ENCODE measurements at places on chromosomes 7 and 10.

DNA sequence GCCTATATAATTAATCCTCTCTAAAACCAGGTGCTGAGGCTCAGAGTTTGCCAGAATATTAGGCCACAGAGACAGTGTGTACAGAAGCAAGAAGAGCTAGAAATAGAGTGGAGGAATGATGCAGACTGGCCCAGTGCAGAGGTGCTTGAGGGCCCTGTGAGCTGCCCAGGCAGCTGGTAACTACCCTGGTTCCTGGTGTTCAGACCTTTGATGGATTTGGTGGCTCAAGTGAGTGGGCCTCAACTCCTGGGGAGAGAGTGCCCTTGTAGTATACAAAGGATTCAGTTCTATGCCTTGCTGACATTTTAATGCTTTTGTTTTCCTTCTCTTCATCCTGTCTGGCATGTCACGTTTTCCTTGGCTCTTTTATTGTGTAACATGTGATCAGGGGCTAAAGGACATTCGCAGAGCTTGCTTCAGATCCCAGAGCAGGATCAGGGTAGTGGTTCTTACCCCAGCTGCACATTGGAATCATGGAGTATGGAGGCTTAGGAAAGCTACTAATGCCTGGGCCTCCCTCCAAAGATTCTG is 20.0 kb downstream of the LRRC4 start:
- no peak for DNase-seq

DNA sequence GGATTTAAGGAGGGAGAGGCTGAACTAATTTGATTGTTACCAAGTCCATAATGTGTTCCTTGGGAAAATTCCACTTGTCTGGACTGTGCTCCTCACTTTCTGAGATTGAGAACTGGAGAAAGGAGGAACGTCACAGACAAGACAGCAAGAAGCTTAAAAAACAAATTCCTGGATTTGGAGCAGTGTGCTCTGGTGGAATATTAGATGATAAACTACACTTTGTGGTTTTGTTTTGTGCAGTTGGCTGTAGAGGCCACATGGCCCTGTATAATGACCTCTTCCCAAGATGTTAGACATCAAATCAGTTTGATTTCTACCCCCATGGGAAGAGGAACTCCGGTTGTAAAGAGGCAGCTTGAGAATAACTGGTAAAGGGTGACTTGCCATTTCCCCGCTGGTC is 421.3 kb upstream of the GALNT17 start:
- DNase-seq: no peak

DNA sequence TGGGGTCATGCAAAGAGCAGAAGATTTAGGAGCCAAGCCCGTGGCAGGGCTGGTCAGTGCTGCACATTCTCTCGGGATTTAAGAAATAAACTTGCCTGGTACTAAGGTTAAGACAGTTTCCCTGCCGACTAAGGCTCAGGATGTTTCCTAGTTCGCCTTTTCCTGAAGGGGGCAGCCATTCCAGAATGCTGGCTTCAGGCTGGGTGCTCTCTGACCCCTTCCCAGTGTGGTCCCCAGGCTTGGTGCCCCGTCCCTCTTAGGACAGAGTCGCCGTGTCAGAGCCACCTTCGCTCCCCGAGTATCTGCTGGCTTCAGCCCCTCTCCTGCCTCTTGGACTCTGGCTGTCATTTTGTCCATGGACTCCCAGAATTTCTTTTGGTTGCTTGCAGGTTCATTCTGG is 117.2 kb downstream of the ELFN1 start:
- no peak for DNase-seq

GRCh38 chr10:3761904-3762303 is 23.1 kb downstream of the KLF6 start:
- DNase-seq: no peak

- DNase-seq: peak; percentile 92
Observed at GRCh38 chr10:103491729-103492364, 1.7 kb upstream of the NEURL1 start.

DNA sequence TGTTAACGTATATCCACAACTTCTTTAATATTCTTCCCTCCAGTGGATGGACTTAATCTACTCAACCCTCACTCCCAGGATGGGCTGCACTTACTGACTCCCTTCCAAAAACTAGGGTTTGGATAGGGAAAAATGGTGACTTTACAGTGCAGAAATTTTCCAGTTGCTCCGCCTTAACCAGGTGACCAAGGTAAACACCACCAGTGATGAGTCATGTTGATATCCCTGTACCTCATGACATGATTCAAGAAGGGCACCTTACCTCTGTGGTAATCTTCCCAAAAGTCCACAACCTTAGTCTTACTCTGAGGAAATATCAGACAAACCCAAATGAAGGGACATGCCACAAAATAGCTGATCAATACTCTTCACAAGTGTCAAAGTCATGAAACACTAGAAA is 3.5 kb upstream of the GSTK1 start:
- DNase-seq: no peak

DNA sequence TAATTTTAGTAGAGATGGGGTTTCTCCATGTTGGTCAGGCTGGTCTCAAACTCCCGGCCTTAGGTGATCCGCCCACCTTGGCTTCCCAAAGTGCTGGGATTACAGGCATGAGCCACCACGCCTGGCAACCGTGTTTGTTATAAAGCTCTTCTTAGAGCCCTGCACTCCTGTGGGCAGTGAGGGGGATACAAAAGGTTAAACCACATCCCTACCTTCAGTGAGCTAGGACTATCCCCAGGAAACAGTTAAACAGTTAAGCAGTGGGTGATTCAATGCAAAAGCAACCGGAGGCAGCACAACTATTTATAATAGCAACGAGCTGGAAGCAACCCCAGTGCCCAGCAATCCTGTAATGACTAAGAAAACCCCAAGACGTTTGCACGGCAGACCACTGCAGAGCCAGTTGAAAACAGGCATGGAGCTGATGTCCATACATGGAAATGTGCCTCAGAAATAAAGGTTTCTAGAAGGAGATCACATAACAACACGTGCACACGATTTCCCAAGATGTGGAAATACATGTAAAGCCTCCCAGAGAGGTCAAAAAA is 107.2 kb upstream of the LYZL2 start:
- DNase-seq: peak; percentile 100

GRCh38 chr7:93148727-93149126 is 542 bp upstream of the SAMD9L start:
- DNase-seq: no peak

DNA sequence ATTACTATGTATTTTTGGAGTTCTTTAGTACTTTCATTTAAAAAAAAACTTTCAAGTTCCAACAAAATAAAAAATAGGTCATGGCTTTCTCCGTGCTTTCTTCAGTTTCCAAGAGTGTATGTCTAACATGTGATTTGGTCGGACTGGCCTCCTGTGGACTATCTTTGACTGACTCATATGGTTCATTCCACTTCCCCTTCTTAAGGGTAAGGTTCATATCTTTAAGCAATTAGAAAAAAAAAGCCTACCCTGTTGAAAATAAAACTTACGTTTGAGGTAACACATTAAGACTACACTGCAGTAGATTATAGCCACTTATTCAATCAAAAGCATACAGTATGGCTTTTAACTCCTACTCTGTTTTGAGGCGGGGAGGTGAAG is 112.8 kb upstream of the AHR start:
- DNase-seq: peak; percentile 73

DNA sequence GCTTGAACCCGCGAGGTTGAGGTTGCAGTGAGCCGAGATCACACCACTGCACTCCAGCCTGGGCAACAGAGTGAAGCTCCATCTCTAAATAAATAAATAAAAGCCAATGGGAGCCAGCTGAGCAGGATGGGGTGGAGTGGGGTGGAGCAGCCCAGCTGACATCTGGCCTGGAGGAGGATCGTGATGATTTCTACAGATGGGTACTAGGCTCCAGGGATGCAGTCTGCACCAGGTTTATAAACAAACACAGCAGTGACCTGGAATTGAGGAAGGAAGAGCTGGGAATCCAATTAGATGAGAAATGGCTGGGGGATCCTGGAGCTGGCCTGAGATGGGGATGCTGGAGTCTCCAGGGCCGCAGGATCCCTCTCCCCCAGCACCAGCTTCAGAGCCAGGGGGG is 7.3 kb upstream of the GRIFIN start:
- no peak for DNase-seq

DNA sequence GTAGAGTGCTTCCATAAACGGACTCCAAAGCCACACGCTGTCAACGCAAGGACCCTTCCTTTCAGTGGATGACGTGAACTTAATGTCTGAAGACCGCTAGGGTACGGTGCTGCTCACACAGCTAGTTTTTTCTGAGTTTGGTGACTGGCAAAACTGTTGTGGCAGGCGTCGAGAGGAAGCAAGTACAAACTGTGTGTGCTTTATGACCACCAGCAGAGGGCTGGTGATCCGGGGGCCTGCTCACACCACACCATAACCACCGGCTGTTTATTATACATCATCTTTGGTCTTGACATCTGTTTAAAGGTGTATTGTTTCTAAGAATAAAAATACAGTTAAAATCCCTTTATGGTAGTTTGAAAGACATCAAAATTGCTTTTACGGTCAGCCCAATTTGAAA is 37.1 kb upstream of the ATP6V0A4 start:
- DNase-seq: no peak

GRCh38 chr7:117119192-117119924 is 166.1 kb downstream of the ST7 start:
- DNase-seq: peak; percentile 80

DNA sequence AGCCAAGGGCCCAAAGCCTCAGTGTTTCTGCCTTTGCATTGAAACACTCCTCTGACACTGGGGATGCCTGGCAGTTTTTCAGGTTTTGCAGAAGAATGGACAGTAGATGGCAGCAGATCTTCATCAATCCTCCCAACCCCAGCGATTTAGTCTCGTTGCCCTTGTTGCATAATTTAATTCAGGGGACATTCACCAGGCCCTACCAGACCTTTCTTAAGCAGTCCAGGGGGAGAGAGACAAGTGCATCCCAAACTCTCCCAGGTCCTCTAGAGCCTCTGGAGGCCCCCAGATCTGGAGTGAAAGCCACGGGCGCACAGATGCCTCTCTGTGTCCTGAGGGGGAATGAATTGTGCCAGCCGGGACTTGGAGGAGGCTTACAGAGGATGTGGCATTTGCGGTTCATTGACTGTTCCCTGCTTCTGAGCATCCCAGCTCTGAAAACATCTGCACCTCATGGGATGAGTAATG is 29.6 kb downstream of the MINDY4 start:
- DNase-seq: peak; percentile 84

GRCh38 chr10:117318909-117319308 is 56.3 kb downstream of the PDZD8 start:
- peak; percentile 11 for DNase-seq

DNA sequence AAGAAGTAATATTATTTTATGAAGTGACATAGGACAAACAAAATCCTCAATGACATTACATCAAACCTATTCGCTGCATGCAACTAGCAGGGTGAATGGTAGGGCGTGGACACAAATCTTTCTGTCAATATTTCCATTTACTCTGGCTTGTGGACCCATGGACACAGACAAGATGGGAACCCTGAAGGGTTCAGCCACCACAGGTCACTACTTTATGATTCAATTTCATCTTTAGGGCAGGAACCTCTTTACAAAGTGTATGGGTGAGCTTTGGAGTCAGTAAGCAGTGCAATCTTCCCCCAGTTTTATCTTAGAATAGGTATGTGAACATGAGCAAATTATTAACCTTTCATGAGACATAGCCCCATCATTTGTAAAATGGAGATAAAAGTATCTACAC is 982.4 kb upstream of the LRRTM3 start:
- DNase-seq: no peak

GRCh38 chr10:122567056-122567660 is 6.6 kb downstream of the DMBT1 start:
- DNase-seq: peak; percentile 16

- DNase-seq: no peak
Observed at GRCh38 chr7:155872678-155873369, 60.6 kb upstream of the SHH start.

DNA sequence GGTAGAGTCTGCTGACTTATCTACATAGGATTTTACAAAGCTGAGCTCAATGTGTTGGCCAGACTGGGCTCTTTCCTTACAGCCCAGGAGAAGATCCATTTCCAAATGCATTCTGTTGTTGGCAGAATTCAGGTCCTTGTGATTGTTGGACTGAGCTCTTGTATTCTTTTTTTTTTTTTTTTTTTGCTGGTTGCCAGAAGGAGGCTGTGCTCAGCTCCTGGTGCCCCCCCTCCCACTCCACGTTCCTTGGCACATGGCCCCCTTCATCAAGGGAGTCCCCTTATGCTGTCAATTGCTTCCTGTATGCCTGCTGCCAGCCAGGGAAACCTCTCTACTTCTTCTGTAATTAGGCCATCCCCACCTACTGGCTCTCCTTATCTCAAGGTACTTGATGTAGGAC is 518.1 kb upstream of the AKR1E2 start:
- no peak for DNase-seq

GRCh38 chr10:23001901-23002516 is 74.2 kb downstream of the ARMC3 start:
- no peak for DNase-seq

- peak; percentile 10 for DNase-seq
Observed at GRCh38 chr7:11843113-11843765, 11.2 kb upstream of the THSD7A start.

DNA sequence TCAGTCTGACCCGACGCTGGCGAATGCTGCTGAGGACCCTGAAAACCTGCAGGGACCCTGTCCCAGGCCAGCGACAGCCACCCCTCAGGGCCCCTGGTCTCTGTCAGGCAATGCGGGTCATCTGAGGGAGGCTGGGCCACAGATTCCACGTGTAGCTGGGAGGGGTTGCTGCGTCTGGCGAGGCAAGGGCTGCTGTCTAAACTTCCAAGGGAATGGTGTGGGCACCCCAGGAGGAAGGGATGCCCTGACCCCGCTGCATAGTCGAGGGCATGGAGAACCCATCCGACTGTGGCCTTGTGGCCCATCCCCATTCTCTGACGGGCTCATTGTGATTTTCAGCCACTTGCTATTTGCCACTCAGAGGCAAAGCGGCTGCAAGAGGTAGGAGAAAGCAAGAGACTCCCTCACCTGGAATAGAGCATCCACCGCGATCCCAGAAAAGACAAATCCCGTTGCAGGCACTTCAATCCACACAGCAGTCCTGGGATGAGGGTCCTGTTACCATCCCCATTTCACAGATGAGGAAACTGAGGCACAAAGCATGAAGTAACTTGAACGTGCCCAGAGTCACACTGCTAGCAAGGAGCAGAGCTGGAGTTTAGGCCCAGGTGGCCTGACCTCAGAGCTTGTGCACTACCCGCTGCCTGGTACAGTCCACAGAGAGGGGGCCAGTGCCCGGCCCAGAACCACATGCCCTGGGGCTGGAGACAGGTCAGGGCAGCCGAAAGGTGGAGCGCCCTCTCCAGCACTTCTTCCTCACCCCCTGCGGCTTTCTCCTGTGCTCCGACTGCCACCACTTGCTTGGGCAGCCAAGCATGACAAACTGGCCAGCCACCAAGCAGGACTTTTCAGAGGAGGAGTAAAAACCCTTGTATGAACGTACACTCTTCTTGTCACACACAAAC is 163.8 kb upstream of the KLF14 start:
- no peak for DNase-seq

DNA sequence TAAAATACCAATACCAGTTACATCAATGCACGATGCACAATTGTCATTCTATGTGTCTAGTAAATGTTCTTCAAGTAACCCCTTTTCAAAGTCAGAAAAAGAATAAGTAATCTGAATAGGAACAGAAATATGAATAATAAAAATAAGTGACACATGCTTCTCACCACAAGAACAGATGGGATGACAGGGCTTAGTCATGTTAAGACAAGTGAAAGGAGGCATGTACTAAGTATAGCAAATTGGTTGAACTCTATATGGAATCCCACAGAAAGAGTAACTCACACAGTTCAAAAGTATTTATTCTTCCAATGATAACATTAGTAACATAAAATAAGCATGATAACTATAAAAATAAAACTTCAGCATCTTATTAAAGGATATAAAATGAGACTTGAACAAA is 100.9 kb upstream of the TAS2R16 start:
- no peak for DNase-seq

GRCh38 chr7:96075510-96076349 is 246.2 kb downstream of the SLC25A13 start:
- peak; percentile 63 for DNase-seq

GRCh38 chr7:151730591-151730990 is 146.3 kb downstream of the PRKAG2 start:
- no peak for DNase-seq
